ENCODE measurements at places on chromosomes 5 and 9.

- no peak for DNase-seq
Observed at GRCh38 chr5:142955628-142956027, 185.5 kb downstream of the ARHGAP26 start.

- no peak for DNase-seq
Observed at GRCh38 chr9:113375057-113376023, 1.4 kb downstream of the HDHD3 start.

- DNase-seq = no peak
Observed at GRCh38 chr5:60210810-60211209, 317.3 kb upstream of the PDE4D start.

DNA sequence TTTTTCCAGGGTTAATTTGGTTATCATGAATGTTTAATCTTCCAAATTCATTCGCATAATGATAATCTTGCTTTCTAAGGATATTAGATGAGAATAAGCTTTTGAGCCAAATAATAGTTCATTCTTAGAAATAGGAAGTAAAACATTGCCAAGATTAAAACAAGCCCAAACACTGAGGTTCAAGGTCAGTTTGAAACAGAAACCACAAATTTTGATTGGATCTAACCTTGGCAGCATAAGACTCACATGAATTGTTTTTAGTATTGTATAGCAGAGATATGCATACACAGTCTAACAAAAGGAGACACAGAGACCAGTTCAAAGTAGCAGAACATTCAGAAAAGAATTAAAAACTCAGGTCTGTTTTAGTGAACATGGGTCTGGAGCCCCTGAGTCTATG, 43.4 kb upstream of the VCAN start:
- DNase-seq = no peak

GRCh38 chr5:63055421-63055820, 476.8 kb downstream of the LRRC70 start:
- DNase-seq = no peak

DNA sequence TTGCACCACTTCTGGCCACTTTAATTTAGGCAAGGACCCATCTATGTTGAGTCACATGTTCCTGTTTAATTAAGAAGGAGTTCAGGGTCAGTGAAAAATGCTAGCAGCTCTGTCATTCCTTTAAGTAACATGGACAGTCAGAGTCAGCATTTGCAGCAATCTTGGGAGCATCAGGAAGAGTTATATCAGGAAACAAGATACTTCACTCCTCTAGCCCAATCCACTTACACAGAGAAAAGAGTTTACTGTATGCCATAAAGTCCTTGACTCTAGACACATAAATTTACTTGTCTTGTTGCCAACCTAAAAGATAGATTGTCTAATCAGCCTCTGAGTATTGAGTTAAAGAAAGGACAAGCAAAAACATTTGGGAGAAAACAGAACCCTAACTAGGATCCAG, 266.7 kb downstream of the PJA2 start:
- no peak for DNase-seq

- DNase-seq = peak; percentile 3
Observed at GRCh38 chr5:127875235-127876021, 172.2 kb downstream of the CCDC192 start.

GRCh38 chr9:9556865-9557803, 1055.7 kb downstream of the PTPRD start:
- no peak for DNase-seq

DNA sequence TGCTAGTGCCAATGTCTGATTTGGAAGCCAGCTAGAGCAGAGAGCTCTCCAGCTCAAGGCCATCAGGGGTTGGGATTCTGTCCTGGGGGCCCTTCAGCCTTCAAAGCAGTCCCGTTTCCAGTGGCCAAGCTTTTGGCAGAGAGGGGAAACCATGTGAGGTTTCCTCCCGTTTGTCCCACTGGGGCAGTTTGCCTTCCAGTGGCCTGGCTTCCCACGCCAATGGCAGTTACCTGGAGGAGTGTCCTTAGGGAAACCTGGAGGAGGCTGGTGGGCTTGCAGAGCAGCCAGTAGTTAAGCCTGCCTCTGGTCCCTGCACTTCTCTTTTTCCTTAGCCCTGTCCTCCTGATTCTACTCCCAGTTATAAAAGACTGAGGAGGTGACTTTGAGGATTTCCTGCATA, 37.7 kb downstream of the FGD3 start:
- DNase-seq = no peak

DNA sequence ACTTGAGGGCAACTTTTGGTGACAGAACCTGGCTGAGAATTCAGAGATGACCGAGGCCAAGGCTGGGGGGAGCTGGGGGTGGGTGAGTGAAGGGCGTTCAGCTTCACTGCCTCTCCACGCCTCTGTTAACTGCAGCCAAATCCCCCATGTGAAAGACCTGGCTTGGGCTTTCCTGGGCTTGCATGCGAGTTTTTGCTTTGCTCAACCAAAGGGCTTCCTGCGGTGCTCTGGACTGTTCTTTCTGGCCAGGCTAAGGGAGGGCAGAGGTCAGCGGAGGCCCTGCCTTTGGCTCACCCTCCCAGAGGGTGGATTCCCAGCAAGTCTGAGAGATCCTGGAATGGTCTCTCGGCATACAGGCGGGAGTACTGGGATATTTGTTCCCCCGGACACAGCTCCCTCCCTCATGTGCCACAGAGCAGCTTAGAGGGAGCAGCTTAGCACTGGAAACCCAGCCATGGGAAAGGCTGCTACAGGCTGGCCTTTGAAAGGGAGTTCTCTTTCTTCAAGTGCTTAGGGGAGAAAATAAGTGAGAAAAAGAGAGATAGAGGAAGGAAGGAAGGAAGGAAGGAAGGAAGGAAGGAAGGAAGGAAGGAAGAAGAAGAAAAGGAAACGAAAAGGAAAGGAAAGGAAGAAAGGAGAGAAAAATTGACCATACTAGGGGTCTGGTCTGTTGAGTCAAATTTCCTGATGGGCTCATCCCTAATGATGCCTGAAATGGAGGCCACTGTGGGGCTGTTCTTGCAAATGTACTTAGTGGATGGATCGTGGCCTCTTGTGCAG, 158.8 kb downstream of the FGF18 start:
- no peak for DNase-seq

- DNase-seq = no peak
Observed at GRCh38 chr5:35442885-35443639, 174.6 kb upstream of the SPEF2 start.

- no peak for DNase-seq
Observed at GRCh38 chr5:60503771-60504170, 196.2 kb downstream of the DEPDC1B start.

DNA sequence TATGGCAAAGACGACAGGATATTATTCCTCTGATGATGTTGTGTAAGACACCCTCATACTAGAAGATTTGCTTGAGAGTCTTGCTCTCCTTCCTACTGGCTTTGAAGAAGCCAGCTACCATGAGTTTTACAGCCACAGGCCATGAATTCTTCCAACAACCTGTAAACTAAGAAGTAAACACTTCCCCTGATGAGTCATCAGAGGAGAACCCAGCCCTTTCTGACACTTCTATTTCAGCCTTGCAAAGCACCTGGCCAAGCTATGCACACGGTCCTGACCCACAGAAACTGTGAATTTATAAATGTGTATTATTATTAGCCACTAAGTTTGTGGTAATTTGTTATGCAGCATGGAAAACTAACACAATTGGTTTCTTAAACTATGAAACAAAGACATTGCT, 288.8 kb upstream of the ADAMTSL1 start:
- no peak for DNase-seq

DNA sequence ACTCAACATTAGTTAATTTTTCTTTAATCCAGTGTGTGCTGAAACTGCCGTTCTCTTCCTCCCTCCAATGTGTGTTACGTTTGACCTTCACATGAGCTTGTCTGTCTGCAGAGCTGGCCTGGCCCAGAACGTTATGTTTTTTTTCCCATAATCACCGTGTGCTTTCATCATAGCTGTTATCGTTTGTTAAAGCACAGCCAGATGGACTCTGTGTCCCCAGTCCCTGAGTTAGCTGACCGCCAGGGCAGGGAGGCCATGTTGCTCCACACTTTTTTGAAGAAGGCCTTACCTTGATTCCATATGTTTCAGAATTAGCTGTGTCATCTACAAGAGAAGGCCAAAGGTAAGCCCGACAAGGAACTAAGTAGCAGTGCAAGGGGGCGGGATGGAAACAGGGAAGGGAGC, 55.7 kb downstream of the HSD17B3 start:
- DNase-seq = no peak

DNA sequence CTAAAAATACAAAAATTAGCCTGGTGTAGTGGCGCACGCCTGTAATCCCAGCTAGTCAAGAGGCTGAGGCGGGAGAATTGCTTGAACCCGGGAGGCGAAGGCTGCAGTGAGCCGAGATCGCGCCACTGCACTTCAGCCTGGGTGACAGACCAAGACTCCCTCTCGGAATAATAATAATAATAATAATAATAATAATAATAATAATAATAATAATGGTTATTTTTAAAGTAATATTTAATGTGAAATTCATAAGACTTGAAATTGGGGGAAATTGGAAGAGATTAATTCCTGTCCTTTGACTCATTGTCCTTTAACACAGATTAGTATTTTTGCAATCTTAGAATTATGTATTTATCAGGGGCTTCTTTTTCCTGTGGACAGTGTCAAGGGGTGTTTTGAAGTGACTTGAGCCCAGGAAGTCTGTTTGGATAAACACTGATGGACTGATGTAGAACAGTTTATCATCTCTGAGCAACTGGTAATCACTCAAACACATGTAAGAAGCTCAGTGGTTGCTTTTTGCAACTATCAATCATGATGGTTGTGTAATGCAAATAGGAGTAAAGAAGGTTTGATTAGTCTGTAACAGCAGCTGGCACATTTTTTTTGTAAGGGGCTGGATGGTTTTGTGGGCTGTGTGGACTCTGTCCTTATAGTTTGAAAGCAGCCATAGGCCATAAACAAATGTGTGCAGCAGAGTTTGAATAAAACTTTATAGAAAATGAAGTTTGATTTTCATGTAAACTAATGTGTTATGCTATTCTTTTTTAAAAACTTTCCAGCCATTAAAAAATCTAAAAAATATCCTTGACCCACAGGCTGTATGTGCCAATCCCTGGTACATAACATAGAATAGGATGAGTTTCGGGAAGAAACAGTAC, 93.5 kb downstream of the F2RL2 start:
- DNase-seq = no peak

- DNase-seq = no peak
Observed at GRCh38 chr5:80406980-80407734, 707 bp upstream of the ZFYVE16 start.

DNA sequence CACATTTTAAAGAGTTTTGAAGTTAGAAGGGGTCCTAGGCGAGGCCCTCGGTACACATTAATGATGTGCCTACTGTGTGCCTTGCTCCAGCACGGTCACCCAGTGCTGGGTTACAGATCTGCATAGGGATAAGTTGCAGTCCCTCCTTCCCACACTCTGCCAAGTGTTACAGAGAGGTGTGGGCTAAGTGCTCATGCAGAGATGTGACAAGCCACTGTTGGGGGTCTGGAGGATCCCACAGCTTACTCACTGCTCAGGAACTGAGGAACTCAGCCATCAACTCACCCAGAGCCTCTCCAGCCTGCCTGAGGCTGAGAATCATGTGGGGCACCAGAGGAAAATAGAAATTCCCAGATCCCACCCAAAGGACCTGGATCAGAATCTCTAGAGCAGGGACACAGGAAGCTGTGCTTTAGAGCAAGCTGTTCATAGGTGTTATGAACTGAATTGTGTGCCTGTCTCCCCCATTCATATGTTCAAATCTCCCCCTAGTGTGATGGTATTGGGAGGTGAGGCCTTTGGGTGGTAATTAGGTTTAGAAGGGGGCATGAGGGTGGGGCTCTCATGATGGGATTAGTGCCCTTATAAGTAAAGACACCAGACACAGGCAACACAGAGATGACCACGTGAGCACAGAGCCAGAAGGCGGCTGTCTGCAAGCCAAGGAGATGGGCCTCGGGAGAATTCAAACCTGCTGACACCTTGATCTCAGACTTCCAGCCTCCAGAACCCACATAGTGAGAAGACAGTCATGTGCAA, 164.1 kb downstream of the HSD17B3 start:
- DNase-seq = no peak

DNA sequence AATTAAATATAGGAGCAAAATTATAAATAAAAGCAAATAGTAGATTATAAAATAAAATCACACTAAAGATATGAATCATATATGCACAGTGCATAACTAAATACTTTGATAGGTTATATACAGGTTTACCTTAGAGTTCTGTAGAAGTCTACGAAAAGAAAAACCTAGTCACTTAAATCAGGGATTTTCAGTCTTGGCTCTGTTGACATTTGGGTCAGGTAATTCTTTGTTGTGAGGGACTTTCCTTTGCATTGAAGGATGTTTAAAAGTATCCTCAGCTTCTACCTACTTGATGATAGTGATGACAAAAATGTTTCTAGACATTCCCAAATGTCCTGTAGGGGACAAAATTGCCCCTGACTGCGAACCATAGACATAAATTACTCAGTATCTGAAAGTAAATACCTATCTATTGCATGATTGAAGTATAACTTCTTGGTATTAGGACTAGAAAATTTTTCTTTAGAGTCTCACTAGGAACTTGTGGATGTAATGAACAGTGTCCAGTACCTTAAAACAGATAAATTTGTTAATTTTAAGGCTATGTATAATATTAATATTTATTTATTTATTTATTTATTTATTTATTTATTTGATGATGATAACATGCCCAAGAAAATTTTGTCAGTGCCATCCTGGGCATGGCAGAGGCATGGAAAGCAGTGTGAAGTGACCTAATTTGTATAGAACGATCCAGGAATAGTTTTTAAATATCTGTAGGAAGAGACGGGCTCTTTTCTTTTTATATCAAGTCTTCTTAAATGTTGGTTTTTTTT, 44.0 kb upstream of the LRRC70 start:
- no peak for DNase-seq

DNA sequence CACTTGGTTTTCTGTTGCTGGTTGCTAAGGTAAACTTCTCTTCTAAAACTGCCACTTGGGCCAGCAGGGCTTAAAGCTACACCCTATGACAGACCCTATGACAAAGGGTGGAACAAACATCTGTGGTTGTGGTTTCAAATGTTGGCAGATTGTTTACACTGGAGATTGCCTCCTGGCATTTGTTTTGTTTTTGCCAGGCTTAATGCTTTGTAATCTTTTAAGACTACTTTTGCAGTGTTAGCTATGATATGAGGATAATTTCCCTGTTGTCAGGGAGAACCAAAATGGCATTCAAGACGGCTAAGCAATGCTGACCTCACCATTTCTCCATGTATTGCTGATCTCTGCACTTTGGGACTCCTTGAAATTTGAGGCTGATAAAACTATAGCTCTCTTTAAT, 50.3 kb downstream of the MAMDC2 start:
- DNase-seq = no peak

GRCh38 chr5:68288707-68289134, 73.2 kb downstream of the PIK3R1 start:
- DNase-seq = no peak

- DNase-seq = no peak
Observed at GRCh38 chr9:83526901-83527300, 11.3 kb downstream of the FRMD3 start.

DNA sequence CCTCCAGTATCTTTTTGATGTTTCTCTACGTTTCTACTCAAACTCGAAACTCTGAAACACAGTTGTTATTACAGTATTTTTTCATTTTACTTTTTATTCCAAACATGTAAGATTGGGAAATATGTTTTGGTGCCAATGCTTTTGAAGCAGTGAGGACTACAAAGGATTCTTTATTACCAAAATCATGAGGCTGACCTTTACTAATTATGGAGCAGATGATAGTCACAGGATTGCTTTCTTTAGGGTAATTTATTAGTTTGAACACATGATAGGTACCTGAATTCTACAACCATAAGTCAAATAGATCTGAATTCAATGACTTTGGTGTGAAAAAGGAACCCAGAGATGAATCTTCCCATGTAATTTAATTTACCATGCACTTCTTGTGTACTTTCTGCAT, 2015.1 kb upstream of the C9orf72 start:
- DNase-seq = no peak

- DNase-seq = no peak
Observed at GRCh38 chr9:71878327-71879274, 32.4 kb downstream of the ABHD17B start.
